ENCODE measurements at places on chromosomes 6 and 20. TPM values are rescaled to one million over a fixed set of nuclear protein-coding genes. Genes with fewer than 3 reads are reported as not detected.

GRCh38 chr6:42227173-42227850 is 9.7 kb upstream of the MRPS10 start:
- no peak for DNase-seq
- no peaks in the 10 kb centered on the region for H3K36me3 ChIP-seq
- H3K27me3 ChIP-seq, result no peaks in the 10 kb centered on the region
- H3K4me1 ChIP-seq, result no peaks in the 10 kb centered on the region

GRCh38 chr20:63239431-63239830 is 3.7 kb downstream of the BIRC7 start:
- DNase-seq, result no peak
- H3K36me3 ChIP-seq, result no peaks in the 10 kb centered on the region
- H3K27me3 ChIP-seq, result peaks cover 9% of the 10 kb centered on the region
- H3K4me1 ChIP-seq, result no peaks in the 10 kb centered on the region

- H3K27me3 ChIP-seq, result no peaks in the 10 kb centered on the region
- H3K4me1 ChIP-seq, result no peaks in the 10 kb centered on the region
- H3K27ac ChIP-seq, result no peak overlapping the region
Measured at GRCh38 chr6:131383421-131384411, 189.3 kb upstream of the ARG1 start.

DNA sequence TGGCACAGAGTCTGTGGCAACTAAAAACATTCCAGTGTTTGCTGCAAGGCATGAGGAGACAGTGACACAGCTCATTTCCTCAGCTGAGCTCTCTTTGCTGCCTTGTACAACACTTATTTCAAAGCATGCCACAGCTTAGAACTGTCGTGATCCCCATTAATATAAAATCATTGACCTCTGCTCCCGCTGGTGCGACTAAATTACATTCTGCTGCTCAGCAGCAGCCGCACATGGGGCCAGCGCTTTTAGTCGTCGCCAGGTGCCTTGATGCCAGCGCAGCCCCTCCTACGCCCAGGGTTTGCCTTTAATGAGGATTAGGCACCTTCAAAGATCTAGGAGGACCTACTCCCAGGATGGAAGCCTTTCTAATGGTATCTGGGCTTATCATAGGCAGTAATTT is 717.9 kb upstream of the POU3F2 start:
- no peaks in the 10 kb centered on the region for H3K36me3 ChIP-seq
- H3K27me3 ChIP-seq, result no peaks in the 10 kb centered on the region
- no peak for DNase-seq
- H3K4me1 ChIP-seq, result no peaks in the 10 kb centered on the region

GRCh38 chr20:56630506-56631317 is 1.6 kb downstream of the TFAP2C start:
- no peaks in the 10 kb centered on the region for H3K36me3 ChIP-seq
- peak overlapping the region; percentile 83 for H3K27ac ChIP-seq
- peaks cover 62% of the 10 kb centered on the region for H3K27me3 ChIP-seq
- DNase-seq, result no peak
- peak overlapping the region; percentile 66 for H3K4me3 ChIP-seq

DNA sequence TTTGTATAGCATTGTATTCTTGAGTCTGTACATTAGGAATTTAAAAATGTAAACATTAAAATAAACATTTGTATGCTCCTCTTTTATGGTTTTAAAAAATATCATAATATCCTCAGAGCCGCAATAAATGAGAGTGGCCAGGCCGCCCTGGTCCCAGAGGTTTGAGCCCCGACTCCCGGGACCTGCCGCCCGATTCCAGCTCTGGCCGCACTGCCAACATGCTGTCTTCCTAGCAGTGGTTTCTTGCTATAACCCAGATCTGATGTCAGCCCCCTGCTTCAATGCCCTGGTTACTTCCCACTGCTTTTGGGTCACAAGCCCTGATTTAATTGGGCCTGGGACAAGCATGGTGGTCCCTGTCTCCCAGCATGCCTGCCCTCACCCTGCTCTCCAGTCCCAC is 5.4 kb upstream of the ARID1B start:
- no peak for DNase-seq
- H3K27ac ChIP-seq, result no peak overlapping the region
- H3K27me3 ChIP-seq, result no peaks in the 10 kb centered on the region
- no peaks in the 10 kb centered on the region for H3K4me1 ChIP-seq

- no peaks in the 10 kb centered on the region for H3K27me3 ChIP-seq
- H3K36me3 ChIP-seq, result no peaks in the 10 kb centered on the region
- DNase-seq, result no peak
- no peak overlapping the region for H3K27ac ChIP-seq
Measured at GRCh38 chr6:3458706-3459421, 2.0 kb upstream of the SLC22A23 start.

GRCh38 chr20:57657535-57658446 is 37.6 kb upstream of the ZBP1 start:
- peak; percentile 68 for DNase-seq
- H3K27me3 ChIP-seq, result no peaks in the 10 kb centered on the region
- peak overlapping the region; percentile 26 for H3K27ac ChIP-seq

- no peaks in the 10 kb centered on the region for H3K27me3 ChIP-seq
- no peak for DNase-seq
- H3K36me3 ChIP-seq, result no peaks in the 10 kb centered on the region
Measured at GRCh38 chr6:44576132-44576631, 188.7 kb downstream of the CDC5L start.

DNA sequence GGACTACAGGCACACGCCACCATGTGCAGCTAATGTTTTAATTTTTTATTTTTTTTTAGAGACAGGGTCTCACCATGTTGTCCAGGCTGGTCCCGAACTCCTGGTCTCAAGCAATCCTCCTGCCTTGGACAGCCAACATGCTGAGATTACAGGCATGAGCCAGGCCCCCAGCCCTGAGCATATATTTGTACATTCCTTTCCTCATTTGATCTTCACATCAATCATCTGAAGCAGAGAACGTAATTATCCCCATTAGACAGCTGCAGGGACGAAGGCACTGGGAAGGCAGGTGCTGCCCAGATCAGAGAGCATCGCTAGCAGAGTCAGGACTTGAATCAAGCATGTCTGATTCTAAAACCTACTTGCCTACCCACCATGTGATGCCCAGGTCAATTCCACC is 41.0 kb upstream of the SIRPA start:
- H3K4me3 ChIP-seq, result no peak overlapping the region
- no peaks in the 10 kb centered on the region for H3K36me3 ChIP-seq
- H3K27ac ChIP-seq, result no peak overlapping the region
- H3K4me1 ChIP-seq, result no peaks in the 10 kb centered on the region
- no peak for DNase-seq

GRCh38 chr6:83258517-83258916 is 65.4 kb downstream of the RWDD2A start:
- H3K27me3 ChIP-seq, result no peaks in the 10 kb centered on the region
- H3K27ac ChIP-seq, result no peak overlapping the region
- no peaks in the 10 kb centered on the region for H3K36me3 ChIP-seq
- H3K4me1 ChIP-seq, result no peaks in the 10 kb centered on the region
- DNase-seq, result no peak

DNA sequence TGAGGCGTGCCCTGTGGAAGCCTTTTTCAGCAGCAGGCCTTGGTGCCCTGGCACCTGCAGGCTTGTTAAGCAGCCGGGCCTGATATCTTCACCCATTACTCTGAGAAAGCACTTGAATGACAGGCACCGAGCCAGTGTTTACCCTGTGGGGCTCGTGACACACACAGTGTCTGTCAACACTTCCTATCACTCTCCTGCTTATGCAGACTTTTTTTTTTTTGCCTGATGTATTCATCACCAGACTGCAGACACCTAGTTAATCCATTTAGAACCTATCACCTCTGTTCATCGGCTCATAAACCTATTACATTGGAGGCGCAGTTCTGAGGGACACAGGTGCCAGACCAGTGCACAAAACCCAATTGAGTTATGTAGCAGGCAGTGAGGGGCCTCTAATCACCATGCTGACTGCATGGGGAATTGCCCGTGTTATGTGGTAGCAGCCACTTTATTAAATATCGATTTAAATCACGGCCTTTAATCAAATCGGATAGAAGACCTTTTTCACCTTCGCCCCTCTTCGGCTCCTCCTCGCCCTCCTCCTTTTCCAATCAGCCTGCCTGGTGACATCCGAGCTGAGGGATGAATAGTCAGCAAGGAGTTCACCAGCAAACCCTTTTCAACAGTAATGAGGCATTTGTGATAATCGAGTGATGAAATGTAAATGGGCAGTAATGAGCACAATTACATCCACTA is 962.9 kb upstream of the SLC35B3 start:
- no peak for DNase-seq
- no peaks in the 10 kb centered on the region for H3K4me1 ChIP-seq
- no peaks in the 10 kb centered on the region for H3K36me3 ChIP-seq
- H3K27me3 ChIP-seq, result peaks cover 3% of the 10 kb centered on the region
- H3K27ac ChIP-seq, result no peak overlapping the region
- H3K4me3 ChIP-seq, result no peak overlapping the region

GRCh38 chr20:64188091-64188490 is 23.8 kb downstream of the MYT1 start:
- H3K27ac ChIP-seq, result no peak overlapping the region
- H3K4me3 ChIP-seq, result no peak overlapping the region
- peaks cover 2% of the 10 kb centered on the region for H3K27me3 ChIP-seq
- H3K4me1 ChIP-seq, result no peaks in the 10 kb centered on the region
- no peak for DNase-seq

DNA sequence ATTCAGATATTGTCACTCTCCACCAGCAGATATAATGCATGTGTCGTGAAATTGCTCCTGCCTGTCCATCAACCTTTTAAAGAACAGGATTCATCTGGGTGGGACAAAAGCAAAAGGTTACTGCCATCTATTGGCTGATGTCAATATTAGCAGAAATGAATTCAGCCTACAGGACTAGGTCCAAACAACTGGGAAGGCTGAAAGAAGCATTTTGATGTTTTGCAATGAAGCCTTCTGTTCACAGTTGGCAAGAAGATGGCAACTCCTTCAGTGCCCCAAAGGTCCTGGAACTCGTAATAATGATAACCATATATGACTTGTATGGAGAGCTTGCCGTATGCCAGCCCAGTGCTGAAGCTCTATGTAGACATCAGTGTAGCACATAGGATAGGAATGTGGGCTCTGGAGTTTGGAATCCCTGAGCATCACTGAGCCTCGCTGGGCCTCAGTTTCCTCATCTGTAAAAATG is 7.5 kb downstream of the BCAS1 start:
- H3K27ac ChIP-seq, result no peak overlapping the region
- no peak for DNase-seq
- no peaks in the 10 kb centered on the region for H3K4me1 ChIP-seq
- no peaks in the 10 kb centered on the region for H3K27me3 ChIP-seq
- H3K4me3 ChIP-seq, result no peak overlapping the region

GRCh38 chr20:33567949-33568348 is 78.1 kb downstream of the CBFA2T2 start:
- peaks cover 57% of the 10 kb centered on the region for H3K4me1 ChIP-seq
- peak overlapping the region; percentile 46 for H3K27ac ChIP-seq

DNA sequence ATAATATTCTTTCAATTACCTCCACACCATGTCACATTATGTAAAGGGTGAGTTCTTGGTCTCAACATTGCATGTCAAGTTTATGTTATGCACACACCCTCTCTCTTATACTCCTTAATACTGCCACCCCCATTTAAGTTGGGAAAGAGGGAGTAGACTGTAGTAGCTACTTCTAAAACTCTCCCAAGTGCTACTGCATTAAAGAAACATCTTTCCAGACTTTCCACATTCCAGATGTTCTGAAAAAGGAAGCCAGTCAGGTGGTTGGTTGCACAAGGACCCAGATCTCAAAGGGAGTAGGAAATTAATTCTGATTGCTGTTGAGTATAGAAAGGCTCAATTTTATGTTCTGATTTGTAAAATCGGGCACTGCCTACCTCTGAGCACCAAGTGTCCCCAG is 419.5 kb downstream of the CD83 start:
- no peak overlapping the region for H3K27ac ChIP-seq
- no peak for DNase-seq
- no peak overlapping the region for H3K4me3 ChIP-seq
- H3K4me1 ChIP-seq, result peaks cover 7% of the 10 kb centered on the region
- no peaks in the 10 kb centered on the region for H3K27me3 ChIP-seq

GRCh38 chr6:40425192-40425919 is 161.8 kb downstream of the LRFN2 start:
- peaks cover 4% of the 10 kb centered on the region for H3K4me1 ChIP-seq
- no peak overlapping the region for H3K27ac ChIP-seq
- H3K4me3 ChIP-seq, result no peak overlapping the region

- H3K4me1 ChIP-seq, result no peaks in the 10 kb centered on the region
- H3K36me3 ChIP-seq, result no peaks in the 10 kb centered on the region
Measured at GRCh38 chr20:53422039-53422438, 171.6 kb downstream of the ZNF217 start.

DNA sequence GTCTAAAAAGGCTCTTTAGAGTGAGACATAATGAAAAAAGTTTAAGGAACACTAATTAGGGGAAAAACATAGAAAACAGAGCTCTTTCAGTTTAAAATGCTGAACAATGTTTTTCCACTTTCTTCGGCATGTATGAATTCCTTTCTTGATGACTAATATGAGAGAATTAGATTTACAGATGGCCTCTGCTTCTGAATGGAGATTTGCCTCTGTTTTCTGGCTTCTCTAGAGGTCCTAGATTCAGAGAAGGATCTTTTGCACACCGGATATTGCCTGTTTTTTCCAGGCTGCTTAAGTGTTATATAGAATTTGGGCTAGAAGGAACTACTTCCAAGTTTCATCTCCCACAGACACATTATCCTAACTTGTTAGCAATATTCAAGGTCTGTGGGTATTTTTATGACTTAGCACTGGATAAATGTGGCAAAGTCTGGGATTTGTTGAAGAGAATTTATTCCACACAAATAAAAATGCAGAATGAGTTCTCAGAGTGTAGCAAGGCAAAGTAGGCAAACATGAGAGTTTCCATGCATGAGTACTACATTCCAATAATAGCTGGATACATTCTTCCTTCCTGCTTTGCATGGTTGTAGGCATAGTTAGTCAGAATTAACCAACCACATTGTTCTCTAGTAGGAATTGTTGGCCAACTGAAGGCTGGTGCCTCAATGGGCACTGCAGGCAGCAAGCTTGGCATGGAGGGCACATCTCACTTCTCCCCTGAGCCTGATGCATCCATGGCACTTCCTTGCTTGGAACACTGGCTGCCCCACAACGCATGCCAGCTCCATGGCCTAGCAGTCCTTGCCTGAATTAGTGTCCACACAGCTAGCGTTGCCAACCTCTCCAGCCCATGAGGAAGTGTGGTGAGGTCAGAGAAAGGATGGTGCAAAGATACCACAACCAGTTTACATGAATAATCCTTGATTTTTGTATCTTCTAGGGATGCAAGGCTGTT is 224.2 kb downstream of the CLIC5 start:
- H3K4me3 ChIP-seq, result no peak overlapping the region
- no peaks in the 10 kb centered on the region for H3K4me1 ChIP-seq
- no peaks in the 10 kb centered on the region for H3K36me3 ChIP-seq

TNFRSF6B gene
- total RNA-seq, result 45.5 TPM

GPX5 gene
- total RNA-seq, result not detected

PAK5 gene
- 0.28 TPM for total RNA-seq

PCK1 gene
- 7.5 TPM for total RNA-seq

PRL gene
- not detected for total RNA-seq

COL20A1 gene
- not detected for total RNA-seq

PI16 gene
- total RNA-seq, result 16.8 TPM

CLPSL1 gene
- total RNA-seq, result not detected

HLA-DPB1 gene
- 62.4 TPM for total RNA-seq

IL17F gene
- total RNA-seq, result not detected

ARFGEF3 gene
- 3.6 TPM for total RNA-seq

SPDEF gene
- total RNA-seq, result not detected

ZNF165 gene
- total RNA-seq, result 1.1 TPM

ESR1 gene
- total RNA-seq, result 0.71 TPM

All from sigmoid colon (tissue), 7 donors.